ENCODE measurements at places on chromosomes 3 and 15.
A peak's percentile ranks its signal among the peaks of the same experiment; 100 is the strongest.

DNA sequence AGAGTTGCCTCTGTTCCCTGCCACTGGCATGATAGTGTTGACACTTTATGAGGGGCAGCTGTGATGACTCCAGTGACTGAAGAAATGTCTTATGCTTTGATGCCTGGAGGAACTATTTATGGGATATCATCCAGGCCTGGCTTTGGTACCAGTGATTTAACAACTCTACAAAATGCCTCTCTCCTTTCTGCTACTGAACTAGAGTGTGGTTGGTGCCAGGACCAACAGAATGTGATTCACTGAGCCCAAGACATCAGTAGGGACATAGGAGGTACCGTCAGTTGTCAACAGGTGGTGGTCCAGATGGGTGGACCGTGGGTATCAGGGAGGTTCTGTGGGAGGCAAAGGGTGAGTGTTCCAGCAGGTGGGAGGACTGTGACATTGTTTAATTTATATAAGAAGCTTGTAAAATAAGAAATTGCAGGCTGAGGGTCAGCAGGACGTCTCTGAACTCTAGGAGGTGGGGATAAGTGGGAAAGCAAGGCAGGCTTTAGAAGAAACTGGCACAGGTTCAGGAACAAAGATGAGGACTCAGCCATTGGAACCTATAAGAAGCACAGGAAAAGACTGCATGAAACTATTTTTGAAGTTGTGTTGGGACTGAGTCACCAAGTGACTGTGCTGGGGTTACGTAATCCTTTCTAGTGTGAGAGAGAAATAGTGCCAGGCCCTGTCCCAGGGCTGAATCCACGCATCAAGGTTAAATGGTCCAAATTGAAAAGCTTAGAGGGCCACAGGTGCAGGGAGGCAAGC is 28.5 kb upstream of the SLC7A14 start:
- DNase-seq, result no peak

DNA sequence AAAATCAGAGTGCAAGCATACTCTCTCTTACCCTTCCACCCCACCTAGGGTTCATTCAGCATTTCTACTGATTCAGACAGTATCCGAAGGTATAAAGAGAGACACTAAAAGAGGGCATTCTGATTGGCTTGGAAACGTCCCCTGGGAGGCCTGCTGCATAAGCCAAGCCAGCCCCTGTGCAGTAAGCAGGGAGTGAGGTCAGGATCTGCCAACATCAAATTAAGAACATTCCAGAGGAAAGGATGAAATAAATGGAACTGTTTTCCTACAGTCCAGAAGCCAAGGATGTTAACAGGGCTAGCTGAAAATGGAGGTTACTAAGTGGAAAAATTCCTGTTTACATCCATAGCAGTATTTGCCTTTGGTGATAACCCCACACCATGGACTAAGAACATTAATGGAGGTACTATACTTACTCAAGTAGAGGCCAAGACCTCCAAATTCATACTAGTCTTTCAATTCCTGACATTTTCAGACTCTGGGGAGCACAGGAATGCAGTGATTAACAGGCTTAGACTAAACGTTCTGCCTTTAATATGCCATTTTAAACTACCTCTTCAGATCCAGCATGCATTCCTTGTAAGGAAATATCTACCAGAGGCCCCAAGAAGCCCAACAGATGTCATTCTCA is 34.5 kb downstream of the NPTN start:
- DNase-seq, result no peak

DNA sequence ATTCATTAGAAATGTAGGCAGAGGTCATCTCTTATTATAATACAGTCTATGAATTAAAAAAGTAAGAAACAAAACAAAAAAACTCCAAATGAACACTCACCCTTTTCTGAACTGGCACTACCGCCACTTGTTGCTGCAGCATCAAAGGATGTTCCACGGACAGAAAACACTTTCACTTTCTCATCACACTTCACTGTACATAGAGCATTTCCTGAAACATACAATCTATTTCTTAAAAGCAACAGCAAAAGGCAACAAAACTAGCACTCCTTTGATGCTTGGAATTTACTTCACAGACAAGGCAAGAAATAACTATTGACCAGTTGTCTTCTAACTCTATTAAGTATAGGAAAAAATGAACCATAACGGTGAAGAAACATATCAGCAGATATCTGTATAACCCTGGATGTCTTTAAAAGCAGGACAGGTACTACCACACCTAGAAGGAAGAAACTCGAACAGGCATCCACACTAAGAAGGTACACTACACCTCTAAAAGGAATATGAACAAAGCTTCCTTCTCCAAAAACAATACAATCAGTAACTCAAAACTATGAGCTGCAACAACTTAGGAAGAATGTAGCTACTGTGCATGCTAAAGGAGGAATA is 24.9 kb downstream of the ETFA start:
- no peak for DNase-seq

GRCh38 chr15:99324082-99324620 is 72.9 kb downstream of the LRRC28 start:
- no peak for DNase-seq

DNA sequence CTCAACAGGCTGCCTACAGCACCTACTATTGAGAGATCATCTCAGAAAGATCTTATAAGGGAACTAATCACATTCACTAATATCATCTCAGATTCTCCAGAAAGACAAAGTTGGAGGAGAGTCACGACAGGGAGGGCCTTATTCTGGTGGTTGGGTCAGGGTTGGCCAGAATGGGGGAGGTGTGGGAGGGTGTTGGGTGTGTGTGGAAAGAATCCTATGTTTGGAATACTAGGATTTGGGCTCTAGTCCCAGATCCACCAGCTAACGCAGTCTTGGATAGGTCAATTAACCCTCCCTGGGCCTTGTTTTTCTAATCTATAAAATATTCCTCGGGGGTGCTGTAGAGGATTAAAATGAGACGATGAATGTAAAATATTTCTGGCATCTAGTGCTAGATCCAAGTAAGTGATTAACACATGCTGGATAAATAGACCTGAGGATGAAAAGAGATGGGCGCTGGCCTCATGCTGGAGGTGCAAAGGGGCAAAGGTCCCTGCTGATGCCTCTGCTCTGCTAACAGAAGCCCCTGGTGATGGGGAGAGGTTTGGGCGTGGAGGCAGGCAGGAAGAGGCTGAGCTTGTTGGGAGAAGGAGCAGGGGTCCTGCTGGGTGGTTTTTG is 67.6 kb upstream of the ETV5 start:
- no peak for DNase-seq

DNA sequence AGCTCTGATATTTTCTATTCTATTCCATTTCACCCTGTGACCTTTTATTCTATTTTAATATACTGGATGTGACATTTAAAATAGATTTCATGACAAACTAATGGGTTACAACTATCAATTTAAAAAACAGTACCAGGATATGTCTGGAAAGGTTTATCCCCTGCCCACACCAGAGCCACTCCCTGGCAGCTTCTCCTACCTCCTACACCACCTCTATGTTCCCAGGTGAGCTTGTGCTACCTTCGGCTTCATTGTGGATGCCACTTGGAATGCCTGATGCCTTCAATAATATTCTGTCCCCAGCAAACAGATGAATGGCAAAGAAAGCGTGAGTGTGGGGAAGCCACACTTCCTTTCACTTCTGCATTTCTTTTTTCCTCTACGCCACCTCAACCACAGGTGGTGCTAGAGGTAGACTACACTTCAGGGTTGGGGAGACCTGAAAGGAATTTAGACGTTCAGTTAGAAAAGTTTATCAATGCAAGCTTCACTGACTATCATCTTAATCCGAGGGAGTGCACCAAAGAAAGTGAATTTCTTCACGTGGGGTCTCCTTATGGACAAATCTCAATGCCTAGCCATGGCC is 213.0 kb downstream of the SSR3 start:
- no peak for DNase-seq

- no peak for DNase-seq
Observed at GRCh38 chr3:9301798-9302197, 52.4 kb upstream of the SRGAP3 start.

DNA sequence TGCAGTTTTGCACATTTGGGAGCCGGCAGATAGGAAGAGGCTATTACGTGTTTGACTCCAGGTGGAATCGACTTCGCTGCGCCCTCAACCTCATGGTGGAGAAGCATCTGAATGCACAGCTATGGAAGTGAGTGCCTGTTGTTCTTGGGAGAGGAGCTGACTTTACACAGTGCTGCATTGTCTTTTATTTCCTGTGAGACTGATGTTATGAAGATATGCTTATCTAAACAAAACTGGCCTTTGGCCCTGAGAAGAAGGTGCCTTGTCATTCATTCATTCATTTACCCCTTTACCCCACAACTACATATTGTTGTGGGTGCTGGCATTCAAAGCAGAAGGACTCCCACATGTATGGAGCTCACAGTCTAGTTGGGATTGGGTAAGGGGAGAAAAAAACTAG is 32.6 kb downstream of the PSMD6 start:
- no peak for DNase-seq

DNA sequence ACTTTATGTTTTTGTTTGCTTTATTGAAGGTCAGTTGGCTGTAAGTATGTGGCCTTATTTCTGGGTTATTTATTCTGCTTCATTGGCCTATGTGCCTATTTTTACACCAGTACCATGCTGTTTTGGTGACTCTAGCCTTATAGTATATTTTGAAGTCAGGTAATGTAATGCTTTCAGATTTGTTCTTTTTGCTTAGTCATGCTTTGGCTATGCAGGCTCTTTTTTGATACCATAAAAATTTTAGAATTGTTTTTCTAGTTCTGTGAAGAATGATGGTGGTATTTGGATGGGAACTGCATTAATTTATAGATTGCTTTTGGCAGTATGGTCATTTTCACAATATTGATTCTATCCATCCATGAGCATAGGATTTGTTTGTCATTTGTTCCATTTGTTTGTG is 63.5 kb upstream of the TTC14 start:
- no peak for DNase-seq

DNA sequence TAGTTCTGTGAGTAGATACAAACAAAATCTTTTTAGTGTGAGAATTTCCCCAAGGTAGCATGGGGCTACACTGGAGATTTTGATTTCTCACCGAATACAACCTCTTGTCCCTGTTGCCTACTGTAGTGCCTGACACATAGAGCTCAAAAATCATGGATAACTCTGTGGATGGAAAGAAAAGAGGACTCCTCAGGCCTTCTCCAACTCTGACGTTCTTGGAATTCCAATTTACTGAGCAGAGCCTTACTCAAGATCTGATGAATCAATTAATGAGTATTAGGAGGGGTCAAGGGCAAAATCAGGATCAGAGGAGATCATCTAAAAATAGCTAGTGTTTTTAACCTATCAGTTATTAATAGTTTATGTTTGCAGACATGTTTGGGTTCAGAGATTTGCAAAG is 46.7 kb upstream of the PYDC2 start:
- no peak for DNase-seq

DNA sequence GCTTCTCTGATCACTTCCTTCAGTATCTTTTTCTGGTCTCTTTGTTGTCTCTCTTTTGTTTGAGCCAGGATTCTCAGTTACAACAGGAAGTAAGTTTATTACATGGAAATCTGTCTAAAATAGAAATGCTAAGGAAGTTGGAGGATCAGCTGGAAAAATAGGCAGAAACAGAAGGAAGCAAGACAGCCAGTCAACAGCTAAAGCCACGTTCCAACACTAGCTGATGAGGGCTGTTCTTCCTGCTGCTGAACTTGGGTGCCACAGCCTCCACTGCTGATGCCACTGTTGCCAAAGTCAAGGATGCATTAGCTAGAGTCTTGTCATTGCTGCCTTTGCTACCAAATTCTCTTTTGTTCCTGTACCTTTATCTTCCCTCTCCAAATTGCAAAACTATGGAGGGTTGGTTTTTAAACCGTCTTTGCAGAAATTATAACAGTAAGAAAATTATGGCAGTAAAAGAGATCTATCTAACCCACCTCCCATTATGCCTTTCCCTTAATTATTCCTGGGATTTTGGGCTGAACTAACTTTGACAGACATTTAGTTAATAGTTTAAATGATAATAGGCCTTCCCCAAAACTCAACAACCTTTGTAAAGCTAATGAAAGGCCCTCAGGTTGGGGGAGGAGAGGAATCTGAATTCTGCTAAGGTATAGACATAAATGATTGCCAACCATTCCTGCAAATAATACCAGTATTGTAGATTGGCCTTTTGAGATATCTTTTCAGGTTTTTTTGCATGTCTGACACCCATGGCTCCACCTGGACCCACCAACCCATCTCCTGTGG is 27.4 kb upstream of the OR5K4 start:
- DNase-seq, result no peak

- no peak for DNase-seq
Observed at GRCh38 chr15:34795267-34796081, at the start of gene ACTC1. Gene ACTC1, minus strand, starts transcription at chr15:34795549. Its CDS starts 741 bp downstream, at chr15:34794808.

DNA sequence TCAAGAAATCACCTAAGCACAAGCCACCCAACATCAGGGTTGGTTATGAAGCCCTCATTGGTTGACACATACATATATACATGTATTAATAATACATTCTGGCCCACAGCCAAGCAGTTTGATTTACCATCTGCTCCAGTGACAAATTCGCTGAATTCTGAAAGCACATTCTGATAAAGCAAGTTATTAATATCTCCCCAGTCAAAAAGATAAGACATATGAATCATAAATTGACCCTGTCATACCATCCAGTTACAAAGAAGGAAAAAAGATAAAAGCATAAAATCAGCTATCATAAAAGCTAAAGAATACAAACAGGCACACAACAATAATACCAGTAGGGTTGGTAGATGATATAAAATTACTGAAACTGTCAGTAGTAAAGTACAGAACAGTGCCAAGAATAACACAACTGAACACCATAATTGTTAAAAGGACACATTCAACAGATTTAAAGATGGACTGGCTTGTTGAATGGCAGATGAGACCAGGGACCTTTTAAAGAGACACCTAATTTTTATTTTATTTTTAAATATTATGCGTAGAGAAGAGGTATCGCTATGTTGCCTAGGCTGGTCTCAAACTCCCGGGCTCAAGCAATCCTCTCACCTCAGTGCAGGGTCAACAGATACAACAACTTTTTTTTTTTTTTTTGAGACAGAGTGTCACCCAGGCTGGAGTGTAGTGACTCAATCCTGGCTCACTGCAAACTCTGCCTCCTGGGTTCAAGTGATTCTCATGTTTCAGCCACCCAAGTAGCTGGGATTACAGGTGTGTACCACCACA is 7.7 kb downstream of the SNX4 start:
- DNase-seq, result peak; percentile 34

DNA sequence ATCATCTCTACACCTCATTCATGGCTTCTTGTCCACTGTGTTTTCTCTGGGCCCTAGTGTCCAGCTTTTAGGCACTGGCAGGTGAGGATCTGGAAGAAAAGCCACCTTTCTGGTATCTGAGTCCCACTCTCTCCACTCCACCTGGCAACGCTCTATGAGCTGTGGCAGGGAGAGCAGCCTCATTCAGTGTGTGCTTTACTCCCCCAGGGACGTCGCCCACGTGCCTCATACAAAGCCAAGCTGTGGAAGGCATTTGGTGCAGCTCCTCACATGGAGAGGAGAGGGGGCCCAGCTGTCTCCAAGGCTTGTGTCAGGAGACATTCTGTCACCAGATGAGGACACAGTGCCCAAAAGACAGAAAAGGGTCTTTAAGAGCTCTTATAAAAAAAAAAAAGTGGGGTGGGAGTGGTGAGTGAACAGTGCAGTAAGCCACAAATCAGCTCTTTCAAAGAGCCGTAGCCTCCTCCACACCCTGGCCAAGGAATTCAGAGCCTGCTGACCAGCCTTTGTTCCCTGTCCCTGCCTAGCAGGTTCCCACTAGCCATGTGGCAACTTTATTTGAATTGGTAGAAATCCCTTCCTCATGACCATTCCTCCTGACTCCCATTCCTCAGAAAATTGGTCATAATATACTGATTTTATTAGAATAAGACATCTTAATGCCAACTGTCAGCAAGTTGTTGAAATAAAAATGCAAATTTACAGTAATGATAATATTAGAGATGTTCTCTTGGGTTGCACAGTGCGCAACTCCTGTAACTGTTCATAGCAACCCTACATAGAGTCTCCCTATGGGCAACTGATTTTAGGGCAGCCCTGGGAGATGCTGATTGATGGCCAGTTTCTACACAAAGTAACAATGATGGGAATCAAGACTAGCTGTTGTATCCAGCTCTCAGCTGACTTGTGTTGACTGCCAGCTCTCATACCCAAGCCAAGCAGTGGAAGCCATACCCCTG is 29.5 kb downstream of the GALNT15 start:
- DNase-seq, result no peak
